Activated CD4-positive, alpha-beta T cell treated with anti-CD3 and anti-CD28 coated beads, Interleukin-2, amount 50 U/mL, for 4 hours (primary cell): ENCODE measurements at places on chromosomes 12 and 14.

- DNase-seq = no peak
Observed at GRCh38 chr14:34671716-34672115, 41.8 kb upstream of the SNX6 start.

DNA sequence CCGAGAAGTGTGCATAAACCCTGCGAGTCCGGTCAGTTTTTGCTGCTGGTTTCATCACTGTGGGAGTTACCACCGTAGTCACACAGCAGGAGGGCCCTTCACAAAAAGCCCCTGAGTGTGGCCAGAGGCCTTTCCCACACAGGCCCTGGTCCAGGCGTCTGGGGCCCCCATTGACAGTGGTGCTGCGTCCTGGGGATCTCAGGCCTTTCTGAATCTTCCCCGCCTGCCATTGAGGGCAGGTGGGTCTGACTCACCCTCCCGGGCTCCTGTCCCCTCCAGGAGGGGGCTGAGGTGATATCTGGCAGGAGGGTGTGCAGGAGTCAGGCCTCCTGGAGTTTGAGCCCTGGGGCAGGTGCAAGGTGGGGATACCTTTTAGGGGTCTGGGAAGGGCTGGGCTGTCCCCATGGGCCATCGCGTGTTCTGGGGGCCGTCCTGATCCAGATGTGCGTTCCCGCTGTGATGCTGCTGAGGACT is 358.5 kb downstream of the TMEM121 start:
- DNase-seq = no peak

DNA sequence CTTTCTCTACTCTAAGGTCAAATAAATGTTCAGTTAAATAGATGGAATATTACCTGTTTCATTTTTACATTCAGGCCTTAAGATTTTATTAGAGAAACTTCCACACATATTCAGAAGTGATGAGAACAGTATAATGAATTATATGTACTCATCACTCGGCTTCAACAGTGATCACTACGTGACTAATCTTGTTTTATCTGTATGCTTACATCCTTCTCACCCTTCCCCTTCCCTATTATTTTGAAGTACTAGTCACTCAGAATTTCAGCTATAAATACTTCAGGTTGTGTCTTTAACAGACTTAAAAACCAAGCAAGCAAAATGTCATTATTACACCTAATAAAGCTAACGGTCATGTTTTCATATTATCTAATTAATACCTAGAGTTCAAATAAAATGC is 34.9 kb downstream of the ETV6 start:
- DNase-seq = no peak

- no peak for DNase-seq
Observed at GRCh38 chr12:39586816-39587215, 32.8 kb downstream of the ABCD2 start.

DNA sequence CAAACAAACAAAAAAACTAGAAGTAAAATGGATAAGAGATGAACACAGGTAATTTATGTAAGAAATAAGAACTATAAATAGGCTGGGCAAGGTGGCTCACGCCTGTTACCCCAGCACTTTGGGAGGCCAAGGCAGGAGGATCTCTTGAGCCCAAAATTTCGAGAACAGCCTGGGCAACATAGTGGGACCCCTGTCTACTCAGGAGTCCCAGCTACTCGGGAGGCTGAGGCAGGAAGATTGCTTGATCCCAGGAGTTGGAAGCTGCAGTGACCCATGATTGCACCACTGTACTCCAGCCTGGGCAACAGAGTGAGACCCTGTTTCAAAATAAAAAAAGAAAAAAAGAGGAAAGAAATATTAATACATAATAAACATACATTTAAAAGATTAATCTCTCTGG is 22.7 kb upstream of the ABCD4 start:
- DNase-seq = no peak

GRCh38 chr14:73489481-73490175 is 1.1 kb upstream of the RIOX1 start:
- no peak for DNase-seq

DNA sequence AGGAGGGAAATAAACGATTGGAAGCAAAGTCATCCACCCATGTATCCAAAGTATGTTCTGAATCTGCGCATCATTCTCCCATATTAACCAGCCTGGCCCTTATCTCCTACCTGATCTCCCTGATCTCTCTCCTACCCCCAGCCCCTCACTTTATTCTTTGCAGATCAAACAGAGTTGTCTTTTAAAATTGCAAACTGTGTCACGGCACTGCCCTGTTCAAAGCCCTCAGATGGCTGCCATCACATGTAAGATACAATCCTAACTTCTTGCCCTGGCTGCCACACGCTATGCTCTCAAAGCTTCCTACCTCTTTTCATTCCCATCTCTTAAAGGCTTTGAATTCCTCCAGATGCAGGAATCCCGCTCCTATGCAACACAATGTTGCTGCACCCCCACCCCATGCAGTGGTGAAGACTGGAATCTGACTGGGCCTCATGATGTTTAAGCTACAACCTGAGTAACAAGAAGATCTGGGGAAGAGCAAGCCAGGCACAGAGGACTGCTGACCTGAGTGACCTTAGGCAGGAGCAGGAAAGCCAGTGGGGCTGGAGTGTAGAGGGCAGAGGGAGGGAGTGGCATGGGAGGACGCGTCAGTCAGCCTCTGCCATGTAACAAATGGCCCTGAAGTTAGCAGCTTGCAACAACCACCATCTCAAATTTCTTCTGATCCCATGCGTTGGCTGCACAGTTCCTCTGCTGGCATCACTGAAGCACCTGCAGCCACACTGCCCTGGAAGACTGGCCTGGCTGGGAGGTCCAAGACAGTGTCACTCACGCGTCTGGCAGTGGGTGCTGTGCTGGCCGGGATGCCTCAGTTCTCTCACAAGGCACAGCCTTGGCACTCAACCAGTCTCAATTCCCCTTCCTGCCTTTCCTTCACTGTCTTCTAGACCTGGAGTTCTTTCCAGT is 382.8 kb downstream of the BCL11B start:
- DNase-seq = no peak

- DNase-seq = no peak
Observed at GRCh38 chr14:59186306-59186705, 2.2 kb upstream of the DAAM1 start.

GRCh38 chr14:91297081-91297711 is 52.7 kb upstream of the GPR68 start:
- no peak for DNase-seq

DNA sequence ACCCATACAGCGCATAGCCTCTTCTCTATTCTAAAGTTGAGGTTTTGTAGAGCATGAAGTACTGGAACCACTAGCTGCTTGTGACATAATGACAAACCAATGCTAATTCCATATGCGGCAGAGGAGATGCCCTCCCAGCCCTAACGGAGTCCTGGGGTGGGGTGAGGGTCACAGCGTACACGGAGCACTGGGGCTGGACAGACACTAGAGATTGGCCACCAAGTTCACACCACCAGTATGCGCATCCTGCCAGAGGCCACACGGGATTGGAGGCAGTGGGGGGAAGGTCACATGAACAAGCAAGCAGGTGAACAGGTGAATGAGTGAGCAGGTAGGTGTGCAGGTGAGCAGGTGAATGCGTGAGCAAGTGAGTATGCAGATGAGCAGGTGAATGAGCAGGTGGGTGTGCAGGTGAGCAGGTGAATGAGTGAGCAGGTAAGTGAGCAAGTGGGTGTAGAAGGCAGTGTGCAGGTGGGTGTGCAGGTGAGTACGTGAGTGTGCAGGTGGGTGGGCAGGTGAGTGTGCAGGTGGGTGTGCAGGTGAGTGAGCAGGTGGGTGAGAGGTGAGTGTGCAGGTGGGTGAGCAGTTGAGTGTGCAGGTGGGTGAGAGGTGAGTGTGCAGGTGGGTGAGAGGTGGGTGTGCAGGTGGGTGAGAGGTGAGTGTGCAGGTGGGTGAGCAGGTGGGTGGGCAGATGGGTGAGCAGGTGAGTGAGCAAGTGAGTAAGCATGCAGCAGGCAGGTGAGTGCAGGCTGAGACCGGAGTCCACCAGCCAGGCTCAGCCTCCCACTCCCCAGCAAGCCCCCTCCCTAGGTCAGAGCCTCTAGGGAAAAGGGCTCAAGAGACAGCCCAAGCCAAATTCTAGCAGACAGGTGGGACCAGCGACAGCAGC is 52.7 kb downstream of the CCDC85C start:
- no peak for DNase-seq

DNA sequence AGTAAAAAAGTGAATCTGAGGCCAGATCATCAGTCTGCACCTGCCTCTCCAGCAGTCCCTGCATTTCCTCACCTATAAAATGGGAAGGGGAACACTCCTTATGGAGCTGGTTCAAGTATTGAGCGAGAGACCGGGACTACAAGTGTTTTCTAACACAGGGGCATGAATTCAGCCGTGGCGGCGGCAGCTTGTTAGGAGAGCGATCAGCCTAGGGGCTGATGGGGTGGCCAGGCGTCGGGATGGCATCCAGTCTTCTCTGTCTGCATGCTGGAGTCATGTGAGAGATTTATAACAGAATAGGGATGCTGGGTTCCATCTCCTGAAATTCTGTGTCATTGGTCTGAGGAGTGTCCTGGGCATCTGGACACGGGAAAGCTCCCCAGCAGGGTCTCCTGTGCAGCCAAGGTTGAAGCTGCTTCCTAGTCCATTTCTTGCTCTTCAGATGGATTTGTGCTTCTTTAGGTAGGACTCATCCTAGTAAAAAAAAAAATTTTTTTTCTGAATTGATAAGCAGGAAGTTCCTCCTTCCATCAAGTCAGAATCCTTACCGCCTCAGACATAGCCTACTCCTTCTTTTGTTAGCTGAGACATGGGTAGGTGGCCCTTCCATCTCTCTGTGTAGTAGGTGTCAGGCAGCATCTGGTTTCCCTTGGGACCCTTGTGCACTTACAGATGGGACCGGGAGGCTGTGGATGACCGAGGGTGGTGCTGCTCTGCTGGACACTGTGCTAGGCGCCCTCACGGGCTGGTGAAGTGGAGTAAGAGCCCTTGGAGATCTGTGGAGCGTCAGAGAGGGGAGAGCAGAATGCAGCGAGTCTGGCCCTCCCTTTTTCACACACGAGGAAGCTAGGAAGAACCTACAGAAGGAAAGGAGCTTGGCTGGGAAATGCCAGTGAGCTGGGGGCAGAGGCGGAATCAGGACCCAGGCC is 146.7 kb downstream of the TSPAN9 start:
- no peak for DNase-seq

GRCh38 chr12:118436002-118436730 is 59.8 kb downstream of the SUDS3 start:
- DNase-seq = no peak

DNA sequence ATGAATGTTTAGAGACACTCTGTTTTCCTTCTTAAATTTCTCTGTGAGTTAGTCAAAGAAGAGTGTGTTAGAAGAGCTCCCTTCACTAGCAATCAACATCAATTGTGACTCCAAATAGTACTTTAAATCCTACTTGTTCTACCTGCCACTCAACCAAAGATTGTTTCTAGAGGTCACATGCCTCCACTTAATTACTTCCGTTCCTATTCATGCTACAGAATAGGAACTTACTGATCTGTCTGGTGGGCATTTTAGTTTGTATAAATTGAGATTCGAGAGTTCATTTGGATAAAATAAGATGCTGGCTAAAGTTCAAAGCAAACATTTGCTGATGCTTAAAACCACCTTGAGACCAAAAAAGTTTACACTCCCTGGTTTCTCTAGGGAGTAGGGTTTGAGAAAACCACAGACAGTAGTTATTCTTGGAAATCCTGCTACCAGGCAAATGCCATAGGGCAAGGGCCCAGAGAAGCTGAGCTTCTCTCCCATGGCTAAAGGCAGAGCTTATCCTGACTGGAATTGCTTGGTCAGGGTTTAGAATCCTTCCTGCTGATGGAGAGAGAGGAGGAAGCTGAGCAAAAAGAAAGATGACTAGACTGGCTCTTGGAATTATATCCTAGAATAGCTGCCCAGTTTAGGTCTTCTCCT is 389.6 kb upstream of the ATP2B1 start:
- DNase-seq = no peak

DNA sequence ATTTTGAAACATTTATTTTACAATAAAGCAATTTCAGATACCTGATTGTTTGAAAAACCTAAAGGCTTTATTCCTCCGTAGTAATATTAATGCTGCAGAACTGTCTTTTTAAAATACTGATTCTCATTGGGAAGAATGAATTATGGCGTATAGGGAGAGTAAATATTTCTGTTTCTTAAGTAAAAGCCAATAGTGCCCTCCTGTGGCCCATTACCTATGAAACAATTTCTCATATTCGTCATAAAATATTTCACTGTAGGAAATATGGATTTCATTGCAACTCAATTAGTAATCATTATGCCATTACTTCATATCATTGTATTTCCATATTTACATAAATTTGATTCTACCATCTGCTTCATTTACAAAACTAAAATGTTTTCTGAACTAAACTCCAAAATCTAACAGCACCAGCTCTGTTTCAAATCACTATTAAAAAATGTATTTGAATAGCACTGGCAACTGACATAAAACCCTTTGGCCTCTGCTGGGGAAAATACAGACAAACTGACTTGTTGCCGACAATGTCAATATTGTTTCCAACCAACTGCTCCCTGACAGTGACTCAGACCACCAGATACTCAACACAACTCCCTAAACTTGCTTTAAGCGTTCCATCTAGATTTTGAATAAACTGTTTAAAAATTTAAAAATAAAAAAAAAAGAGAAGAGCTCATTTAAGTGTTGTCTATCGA is 290.3 kb downstream of the NAV3 start:
- DNase-seq = no peak

GRCh38 chr14:81829447-81829846 is 295.8 kb upstream of the SEL1L start:
- DNase-seq = no peak

GRCh38 chr14:101400830-101401229 is 160.5 kb upstream of the DIO3 start:
- no peak for DNase-seq

DNA sequence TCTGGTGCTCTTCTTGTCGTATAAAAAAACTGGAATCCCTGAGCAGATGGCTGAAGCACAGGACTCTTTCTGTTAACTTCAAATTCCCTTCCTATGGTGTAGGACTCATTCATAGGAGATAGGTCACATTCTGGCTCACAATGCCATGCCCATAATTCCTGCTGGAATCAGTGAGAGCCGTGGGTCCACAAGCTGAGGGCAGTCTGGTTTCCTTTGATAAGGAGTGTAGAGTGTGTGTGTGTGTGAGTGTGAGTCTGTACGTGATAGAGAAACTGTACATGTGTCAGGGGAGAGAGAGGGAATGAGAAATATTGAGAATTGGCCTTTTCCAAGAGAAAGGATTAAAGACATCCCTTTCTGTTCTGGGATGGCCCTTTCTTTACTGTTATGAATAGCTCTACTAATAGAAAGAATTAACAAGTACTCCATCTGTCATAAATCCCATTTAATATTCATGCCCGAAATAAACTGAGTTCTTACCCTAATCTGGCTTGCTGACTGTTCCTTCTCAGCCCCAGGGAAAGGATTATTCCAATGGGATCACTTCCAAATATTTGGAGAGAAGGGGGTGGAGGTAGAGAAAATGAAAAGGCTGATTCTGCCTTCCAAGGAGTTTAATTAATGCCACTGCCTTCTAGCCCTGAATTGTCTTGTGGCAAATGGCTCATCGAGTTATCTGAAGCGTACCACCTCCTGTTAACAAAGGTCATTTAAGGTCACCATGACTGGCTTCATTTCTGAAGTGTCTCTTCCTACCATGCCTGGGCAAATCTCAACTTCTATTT is 79.0 kb downstream of the TMX1 start:
- no peak for DNase-seq

- DNase-seq = peak; percentile 19
Observed at GRCh38 chr12:54549774-54550451, 512 bp downstream of the PDE1B start.
